ENCODE measurements at places on chromosomes 3 and 15.

GRCh38 chr3:50657407-50657806 is 17.3 kb upstream of the DOCK3 start:
- no peak for DNase-seq

DNA sequence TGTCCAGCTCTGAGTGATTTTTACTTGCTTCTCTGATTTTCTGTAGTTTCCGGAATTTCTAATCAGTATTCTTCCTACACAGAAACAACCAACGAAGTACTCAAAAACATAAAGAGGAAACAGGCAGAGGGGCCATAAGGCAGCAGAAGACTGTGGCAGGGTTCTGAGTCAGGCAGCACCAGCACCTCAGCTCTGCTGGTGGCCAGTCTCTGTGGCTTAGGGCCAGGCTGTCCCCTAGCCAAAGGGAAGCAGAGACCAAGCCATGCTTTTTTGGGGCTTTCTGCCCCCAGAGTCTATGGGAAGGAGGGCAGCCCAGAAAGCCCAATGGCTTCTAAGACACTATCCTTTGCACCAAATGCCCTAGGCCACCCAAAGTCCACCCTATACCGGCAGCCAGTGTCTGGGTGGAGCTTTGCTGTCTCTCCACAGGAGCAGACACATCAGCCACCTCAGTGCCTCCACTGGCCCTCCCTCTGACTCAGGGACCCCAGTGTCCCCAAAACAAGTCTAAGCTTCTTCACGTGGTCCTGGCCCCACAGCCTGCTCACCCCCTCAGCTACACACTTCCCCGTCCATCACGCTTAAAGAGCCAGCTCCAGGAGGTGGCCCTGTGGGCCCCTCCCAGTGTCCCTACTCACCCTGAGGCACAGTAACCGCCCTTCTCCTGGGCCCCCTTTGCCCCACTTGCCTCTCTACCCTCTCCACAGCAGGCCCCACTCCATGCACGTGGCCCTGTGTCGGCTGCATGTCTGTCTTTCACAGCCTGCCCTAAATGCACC is 46.2 kb downstream of the CCDC12 start:
- DNase-seq = no peak

DNA sequence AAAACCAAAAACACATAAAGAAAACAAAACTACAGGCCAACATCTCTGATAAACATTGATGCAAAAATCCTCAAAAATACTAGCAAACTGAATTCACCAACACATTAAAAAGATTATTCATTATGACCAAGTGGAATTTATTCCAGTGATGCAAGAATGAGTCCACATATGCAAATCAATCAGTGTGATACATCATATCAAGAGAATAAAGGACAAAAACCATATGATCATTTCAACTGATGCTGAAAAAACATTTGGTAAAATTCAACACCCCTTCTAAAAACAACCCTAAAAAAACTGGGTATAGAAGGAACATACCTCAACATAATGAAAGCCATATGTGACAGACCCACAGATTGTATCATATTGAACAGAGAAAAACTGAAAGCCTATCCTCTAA is 265.6 kb upstream of the DCBLD2 start:
- DNase-seq = no peak

GRCh38 chr15:79132770-79133169 is 42.2 kb upstream of the RASGRF1 start:
- DNase-seq = no peak

GRCh38 chr15:44711743-44712345 is 527 bp downstream of the B2M start:
- DNase-seq = peak; percentile 6

DNA sequence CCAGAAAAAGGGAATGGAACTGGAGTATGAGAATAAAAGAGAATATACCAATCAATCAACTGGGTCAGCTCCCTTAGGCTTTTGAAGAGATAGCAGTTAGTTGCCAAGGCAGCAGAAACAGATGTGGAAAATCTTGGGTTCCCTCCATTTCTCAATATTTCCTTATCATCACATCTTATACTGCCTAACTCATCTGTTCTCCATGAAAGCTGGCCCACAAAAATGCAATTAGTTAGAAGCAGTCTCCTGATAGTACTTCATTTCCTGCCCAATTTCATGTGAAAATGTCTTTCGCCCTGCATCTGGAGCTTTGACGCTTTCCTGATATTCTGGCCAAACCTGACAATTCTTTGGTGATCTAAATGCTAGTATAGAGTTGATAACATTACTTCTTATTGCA is 30.1 kb upstream of the SPTSSB start:
- DNase-seq = no peak

DNA sequence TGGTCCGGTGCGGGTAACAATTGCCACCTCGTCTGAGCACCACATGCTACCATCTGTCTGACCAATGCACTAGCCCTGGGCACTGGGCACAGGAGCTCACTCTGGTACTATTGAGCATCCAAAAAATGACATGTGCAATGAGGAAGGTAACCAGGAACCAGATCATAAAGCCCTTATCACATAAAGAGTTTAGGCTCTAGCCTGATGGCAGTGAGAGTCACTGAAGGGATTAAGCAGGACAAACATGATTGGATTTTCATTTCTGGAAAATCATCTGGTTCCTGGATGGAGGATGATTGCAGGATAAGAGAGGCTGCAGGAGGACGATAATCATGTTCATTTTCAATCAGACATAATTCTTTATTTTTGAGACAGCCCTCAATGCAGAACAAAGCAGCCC is 12.4 kb downstream of the NDUFB4 start:
- DNase-seq = no peak

DNA sequence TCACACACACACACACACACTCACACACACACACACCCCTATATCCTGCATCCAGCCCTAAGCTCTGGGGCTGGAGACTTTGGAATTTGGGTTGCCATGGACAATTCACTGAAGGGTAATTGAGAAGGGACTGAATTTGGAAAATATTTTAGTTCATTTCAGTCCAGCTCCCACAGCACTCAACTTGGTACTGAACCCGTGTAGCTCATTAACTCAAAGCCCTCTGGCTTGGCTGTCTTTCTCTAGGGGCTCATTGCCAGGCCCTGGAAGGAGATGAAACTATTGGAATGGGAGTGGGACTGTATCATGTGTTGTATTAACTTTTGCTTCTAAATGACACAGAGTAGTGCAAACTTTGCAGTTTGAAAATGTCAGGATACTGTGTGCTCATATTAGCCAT is 157.3 kb downstream of the EPHB1 start:
- DNase-seq = no peak

DNA sequence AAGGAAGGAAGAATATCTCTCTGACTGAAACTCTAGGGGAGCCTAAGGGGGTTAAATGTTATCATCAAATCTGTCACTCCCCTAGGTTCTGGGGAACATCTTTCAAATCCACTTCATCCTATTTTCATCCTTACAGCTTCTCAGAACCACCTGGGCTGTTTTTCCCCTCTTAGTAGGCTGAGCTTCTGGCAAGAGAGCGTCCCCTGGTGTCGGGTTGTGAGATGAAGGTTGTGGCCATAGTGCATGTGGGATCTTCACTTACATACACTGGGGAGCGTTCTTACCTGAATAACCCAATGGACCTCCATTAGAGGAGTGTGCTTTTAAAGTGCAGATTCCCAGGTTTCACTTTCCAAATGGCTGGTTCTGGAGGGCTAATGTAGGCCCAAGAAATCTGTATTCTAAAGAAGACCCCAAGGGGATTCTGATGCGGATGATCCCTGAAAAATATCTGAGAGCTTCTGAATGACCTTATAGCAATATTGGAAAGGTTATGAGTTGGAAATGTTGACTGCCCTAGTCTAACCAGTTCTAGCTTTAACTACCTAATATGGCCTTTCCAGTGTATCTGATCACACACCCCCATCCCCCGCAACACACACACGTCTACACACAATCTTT is 663.7 kb downstream of the AGBL1 start:
- peak; percentile 11 for DNase-seq

DNA sequence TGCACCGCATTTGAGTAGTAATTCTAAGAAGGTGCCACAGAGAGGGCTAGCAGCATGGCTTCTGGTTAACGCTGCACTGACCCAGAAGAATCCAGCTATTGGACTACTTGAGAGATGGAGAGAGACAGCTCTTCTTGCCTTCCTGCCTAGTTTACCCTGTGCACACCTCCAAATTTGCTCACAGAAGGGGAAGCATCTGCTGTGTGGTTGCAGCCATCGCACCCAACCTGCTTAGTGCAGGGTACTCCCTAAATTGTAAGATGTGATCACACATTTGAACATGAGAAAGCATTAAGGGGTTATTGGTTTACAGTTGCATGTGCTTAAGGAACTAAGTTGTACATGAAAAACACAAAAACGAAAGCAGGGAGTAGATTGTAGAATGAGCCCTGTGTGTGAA is 122.1 kb downstream of the FOXB1 start:
- no peak for DNase-seq

DNA sequence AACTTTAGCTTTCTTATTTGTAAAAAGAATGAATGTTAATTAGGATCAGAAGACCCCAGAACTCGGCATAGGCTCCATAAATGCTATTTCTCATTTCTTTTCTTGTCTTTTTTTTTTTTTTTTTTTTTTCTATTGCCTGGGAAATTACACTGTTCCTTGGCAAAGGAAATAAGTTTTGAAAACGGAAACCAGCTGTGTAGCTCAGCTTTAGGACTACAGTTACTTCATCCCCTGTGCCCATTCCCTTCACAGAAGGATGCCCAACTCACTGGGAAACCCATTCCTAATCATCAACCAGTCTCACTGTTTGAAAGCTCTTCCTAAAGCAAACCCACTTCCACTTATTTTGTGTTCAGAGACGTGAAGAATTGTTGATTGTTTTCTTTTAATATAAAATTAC is 254.0 kb upstream of the IL12A start:
- no peak for DNase-seq

- DNase-seq = no peak
Measured at GRCh38 chr3:166731701-166732100, 648.4 kb downstream of the ZBBX start.

GRCh38 chr3:148089171-148089570 is 608.5 kb upstream of the AGTR1 start:
- DNase-seq = no peak

GRCh38 chr15:96292635-96293034 is 37.9 kb upstream of the NR2F2 start:
- DNase-seq = no peak

DNA sequence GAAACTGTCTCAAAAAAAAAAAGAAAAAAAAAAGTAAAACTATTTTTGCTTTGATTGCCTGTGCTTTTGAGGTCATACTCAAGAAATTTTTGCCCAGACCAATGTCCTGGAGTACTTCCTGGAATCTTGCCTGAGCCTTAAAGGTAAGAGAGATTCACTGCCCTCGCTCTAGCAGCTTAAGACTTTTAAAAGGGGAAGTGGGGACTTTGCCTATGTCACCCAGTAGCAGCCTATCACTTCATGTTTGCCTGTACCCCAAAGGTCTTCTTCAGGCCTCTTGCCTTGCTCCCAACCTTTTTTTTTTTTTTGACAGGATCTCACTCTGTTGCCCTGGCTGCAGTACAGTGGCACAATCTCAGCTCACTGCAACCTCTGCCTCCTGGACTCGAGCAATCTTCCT is 18.9 kb upstream of the GOLGB1 start:
- no peak for DNase-seq

DNA sequence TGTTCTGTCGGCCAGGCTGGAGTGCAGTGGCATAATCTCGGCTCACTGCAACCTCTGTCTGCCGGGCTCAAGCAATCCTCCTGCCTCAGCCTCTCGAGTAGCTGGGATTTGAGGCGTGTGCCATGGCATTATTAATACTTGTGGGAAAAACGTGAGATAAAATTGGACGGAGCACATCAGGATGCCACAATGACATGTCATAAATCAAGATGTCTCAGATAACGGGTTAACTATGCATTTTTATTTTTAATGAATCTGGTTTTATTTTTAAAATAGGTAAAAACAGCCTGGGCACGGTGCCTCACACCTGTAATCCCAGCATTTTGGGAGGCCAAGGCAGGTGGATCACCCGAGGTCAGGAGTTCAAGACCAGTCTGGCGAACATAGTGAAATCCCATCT is 212.8 kb downstream of the TBC1D5 start:
- no peak for DNase-seq

DNA sequence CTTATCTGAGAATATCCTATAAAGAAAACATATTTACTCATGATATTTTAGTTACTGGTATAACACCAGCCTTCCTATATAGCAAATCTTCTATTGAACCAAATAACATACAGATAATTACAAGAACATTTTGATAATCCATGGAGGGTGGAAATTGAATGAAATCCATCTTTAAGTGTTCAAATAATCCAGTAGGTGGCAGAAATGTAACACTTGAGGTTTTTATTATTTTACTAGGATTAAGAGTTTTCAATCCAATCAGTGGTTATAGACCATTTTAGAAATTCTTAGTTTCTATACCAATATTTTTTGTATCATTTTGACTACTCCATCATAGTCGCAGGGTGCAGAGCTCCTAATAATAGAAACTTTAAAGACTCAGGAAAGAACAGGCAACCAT is 101.9 kb upstream of the KCNH8 start:
- DNase-seq = peak; percentile 5

Data from NCI-H1105 treated with DMSO at 0.1 percent for 48 hours (cell line).